ENCODE measurements at places on chromosomes 5 and 9. TPM values are rescaled to one million over a fixed set of nuclear protein-coding genes. Genes with fewer than 3 reads are reported as not detected.

FAM221B gene
- polyA plus RNA-seq, result 0.66 TPM

DNA sequence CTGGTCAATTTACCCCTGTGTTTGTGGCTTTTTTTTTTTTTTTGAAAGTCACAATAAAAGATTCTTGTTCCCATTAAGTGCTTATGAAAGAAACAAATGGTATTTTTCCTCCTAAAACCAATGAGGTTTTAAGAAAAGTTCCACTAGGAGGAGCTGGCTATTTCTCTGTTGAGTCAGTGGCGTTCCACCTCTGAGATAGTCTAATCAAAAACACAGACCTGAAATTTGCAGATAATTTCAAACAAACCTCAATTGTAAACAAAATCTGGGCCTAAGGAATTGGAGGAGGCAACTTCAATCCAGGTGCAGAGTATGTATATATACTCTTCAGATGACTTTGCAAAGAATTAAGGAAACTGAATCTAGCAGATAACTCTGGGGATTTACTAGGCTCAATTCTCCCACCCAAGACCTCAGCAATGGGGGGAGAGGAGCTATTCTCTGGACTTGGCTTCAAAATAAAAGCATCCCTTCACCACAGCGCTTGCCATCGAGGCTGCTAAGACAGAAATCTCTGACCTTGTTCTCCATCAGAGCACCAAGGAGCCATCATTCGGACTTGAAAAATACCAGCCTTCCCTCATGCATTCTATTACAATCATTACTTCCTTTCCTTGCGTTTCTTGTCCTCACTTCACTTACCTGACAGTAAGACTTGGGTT is 52.4 kb downstream of the FANCC start:
- DNase-seq, result peak; percentile 17

DNA sequence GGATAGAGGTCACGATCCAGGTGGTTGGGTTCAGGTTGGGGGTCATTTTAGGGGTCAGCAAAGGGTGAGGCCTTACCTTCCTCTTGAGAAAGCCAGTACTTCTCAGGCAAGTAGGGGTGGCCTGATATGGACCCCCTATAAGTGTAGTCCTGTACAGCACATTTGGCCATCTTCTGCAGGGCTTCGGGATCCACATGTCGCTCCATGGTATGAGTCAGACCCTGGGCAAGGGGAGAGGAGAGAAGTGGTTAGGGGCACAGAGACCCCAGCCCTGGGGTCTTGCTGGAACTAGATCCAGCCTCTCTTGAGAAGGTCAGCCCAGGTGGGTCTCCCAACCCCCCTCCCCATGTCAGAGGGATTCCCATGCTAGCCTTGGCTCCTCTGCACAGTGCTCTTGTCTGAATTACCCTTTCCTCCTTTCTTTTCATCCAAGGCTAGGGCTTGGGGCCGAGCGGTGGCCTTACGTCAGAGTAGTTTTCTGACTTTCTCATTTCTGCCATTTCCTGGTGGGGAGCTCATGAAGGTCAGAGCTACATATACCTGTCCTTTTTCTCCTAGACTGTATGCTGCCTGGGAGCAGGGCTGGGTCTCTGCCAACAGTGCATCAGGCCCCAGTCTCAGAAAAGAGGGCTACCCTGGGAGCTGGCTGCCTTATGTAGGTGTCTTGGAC is 9.0 kb upstream of the MYORG start:
- no peak for DNase-seq

HAVCR2 gene
- polyA plus RNA-seq, result not detected

DNA sequence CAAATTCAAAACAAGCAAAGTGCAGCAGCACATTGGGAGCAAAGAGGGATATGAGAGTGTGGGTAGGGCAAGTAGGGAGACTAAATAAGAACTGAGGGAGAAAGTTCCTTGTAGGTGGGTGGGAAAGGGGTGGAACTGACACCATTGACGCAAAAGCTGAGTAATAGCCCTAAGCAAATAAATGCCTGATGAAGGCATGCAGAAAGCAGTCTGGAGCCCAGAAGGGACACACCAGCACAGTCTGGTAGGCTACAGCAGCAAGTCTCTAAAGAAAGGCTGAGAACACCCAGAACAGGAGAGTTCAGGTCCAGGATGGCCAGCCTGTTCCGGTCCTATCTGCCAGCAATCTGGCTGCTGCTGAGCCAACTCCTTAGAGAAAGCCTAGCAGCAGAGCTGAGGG is at the start of gene INSL4:
TSS of gene INSL4 (plus strand) at position 208 of the 400 bp plus-strand sequence. CDS start at position 313, 105 bp downstream.
- no peak for DNase-seq

DNA sequence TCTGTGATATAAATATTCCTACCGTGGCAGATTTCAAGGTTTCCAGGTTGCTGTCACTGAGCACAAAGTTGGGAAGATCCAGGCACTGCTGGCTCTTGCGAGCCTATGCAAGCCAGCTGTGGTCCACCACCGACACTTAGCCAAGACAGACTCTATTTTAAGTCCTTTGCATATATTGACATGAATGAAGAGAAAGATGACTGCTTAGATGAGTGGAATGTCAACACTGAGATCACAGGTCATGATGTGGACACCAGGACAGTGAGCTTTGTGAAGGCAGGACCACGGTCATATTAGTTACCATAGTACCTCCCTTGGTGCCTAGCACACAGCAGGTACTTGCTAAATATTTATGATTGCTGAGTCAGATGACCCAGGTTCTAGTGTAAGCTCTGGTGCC is 217.0 kb downstream of the PAPPA start:
- DNase-seq, result no peak

GRCh38 chr9:110170357-110171257 is 37.4 kb downstream of the C9orf152 start:
- no peak for DNase-seq

Measured in cardiac muscle cell (in vitro differentiated cells and primary cell).